HL-60 (cell line): ENCODE measurements at places on chromosomes 13 and 19.

DNA sequence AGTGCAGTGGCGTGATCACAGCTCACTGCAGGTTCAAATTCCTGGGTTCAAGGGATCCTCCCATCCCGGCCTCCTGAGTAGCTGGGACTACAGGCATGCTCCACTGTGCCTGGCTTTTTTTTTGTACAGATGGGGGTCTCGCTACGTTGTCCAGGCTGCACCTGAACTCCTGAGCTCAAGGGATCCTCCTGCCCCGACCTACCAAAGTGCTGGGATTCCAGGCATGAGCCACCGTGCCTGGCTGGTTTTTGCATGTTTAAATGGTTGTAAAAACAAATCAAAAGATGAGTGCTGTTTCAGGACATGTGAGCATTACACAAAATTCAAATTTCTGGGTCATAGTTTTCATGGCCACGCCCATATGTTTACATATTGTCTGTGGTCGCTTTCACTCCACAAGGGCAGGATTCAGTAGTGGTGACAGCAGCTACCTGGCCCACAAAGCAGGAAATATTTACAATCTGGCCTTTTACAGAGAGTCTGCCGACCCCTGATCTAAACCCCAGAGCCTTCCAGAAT lies 5.3 kb downstream of the MATK start:
- DNase-seq: no peak

GRCh38 chr19:45136507-45137178 lies 24.1 kb downstream of the NKPD1 start:
- no peak for DNase-seq

- no peak for DNase-seq
Observed at GRCh38 chr13:100534147-100534843, 54.3 kb downstream of the GGACT start.

DNA sequence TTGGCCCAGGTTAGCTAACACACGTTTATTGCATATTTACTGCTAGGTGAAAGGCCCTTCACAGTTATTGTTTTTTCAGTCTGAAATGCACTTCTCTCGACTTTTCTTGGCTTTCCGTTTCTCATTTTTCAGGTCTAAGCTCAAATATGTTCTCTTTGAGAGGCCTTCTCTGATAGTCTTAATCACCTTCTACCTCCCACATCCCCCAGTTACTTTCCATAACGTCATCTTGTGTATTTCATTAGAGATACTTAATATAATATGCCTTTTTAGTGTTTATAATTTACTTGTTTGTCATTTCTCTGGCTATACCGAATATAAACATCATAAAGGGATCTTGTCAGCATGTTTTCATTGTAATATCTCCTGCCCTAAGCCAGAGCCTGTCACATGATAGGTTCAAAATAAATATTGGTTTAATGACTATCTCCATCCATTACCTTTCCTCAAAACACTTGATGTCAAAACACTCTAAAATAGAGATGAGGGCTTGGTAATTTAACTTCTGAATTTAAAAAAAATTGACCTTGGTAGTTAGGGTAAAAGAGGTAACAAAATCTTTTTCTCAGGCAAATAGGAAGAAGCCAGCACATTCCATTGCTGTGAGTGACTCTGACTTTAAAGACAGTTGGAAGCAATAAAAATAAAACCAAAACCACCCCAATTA lies 168.6 kb upstream of the RFC3 start:
- no peak for DNase-seq

DNA sequence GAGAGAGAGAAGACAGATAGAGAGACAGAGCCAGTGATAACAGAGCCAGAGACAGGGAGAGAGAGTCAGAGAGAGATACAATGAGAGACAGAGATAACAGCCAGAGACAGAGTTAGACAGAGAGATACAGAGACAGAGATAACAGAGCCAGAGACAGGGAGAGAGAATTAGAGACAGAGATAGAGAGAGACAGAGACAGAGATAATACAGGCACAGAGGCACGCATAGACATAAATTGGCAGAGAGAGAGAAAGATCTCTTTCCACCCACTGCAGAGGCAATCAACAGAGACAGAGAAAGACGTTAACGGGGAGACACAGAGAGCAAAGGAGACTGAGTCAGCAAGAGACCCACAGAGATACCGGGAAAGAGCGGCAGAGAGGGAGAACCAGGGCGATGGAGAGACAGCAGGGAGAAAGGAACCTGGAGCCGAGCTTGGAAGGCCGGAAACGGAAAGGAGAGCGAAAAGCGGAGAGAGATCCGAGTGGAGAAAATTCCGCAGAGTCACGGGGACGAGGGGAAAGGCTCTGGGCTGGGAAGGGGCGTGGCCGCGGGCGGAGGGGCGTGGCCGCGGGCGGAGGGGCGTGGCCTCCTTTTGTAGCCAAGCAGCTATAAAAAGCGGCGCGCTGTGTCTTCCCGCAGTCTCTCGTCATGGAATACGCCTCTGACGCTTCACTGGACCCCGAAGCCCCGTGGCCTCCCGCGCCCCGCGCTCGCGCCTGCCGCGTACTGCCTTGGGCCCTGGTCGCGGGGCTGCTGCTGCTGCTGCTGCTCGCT lies at the start of gene TNFSF9:
TNFSF9 (plus strand) TSS at position 641 of the 777 bp plus-strand sequence; CDS start at position 652, 11 bp downstream.
- peak; percentile 82 for DNase-seq

DNA sequence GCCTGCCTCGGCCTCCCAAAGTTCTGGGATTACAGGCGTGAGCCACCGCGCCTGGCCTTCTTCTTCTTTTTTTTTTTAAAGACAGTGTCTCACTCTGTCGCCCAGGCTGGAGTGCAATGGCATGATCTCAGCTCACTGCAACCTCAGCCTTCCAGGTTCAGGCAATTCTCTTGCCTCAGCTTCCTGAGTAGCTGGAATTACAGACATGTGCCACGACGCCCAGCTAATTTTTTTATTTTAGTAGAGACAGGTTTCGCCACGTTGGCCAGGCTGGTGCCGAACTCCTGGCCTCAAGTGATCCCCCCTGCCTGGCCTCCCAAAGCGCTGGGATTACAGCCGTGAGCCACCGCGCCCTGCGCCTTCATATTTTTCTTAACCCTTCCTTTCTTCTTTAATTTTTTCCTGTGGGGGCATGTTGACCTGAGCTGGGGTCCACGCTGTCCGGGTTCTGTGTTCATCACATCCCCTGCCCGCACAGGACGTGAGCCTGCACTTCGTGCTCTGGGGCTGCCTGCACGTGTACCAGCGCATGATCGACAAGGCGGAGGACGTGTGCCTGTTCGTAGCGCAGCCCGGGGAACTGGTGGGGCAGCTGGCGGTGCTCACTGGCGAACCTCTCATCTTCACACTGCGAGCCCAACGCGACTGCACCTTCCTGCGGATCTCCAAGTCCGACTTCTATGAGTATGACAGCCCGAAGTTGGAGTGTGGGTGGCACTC lies 14.1 kb downstream of the PNPLA6 start:
- DNase-seq: no peak
